ENCODE measurements at places on chromosomes 2 and 18. TPM values are rescaled to one million over a fixed set of nuclear protein-coding genes. Genes with fewer than 3 reads are reported as not detected.

DNA sequence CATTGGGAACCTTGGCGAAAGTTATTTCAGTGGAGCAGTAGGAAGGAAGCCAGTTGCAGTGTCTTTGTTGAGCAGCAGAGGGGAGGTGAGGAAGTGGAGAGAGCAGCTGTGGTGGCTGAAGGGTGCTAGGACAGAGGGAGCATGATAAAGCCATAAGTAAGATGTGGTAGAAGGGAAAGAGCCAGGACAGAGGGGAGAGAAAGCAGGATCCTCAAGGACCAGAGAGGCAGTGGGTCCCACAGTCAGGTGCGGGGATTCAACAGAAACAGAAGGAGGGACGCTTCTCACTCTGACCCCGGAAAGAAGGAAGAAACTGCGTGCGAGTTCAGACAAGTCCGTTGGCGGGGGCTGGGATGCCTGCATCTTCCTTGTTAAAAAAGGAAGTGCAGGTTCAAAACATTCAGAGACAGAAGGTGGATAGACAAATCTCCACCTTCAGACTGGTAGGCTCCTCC lies at the start of gene CXCR2:
Gene CXCR2 (plus strand): TSS at position 403 of the 455 bp plus-strand sequence. CDS start 8,774 bp downstream, outside the sequence.
- DNase-seq = peak; percentile 12

DIPK1C gene
- 9.4 TPM for polyA plus RNA-seq

DNA sequence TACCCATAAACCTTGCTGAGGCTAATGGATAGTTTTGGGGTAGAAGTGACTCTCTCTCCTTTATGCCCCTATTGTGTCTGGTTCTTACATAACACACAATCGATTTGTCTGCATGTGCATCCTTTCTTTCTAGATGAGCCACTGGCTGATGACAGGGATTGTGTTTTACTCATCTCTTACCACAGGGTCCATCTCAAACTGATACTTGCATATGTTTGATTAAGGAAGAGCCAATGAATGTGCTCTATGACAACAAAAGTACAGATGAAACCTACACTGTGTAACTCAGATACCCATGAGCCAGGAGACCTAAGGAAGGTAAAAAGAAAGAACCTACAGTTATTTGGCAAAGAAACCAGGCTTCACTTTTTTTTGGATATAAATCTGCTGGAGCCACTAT lies 13.2 kb upstream of the BZW1 start:
- DNase-seq = no peak

DNA sequence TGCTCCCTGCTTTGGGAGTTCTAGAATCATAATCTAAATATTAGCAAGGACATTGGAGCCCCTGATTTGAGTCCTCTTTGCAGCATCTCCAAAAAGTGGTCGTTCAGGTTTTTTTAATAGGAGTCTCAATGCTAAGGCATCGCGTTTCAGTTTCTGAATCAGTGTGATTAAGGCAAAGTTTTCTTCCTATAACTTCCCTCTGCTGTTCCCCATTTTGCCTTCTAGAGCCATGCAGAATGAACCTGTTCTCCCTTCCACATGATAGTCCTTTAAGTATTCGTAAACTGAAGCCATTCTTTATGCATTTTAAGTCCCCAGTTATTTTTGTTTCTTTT lies 159.5 kb downstream of the PTGR3 start:
- no peak for DNase-seq

NR4A2 gene
- polyA plus RNA-seq = 1.9 TPM

DNA sequence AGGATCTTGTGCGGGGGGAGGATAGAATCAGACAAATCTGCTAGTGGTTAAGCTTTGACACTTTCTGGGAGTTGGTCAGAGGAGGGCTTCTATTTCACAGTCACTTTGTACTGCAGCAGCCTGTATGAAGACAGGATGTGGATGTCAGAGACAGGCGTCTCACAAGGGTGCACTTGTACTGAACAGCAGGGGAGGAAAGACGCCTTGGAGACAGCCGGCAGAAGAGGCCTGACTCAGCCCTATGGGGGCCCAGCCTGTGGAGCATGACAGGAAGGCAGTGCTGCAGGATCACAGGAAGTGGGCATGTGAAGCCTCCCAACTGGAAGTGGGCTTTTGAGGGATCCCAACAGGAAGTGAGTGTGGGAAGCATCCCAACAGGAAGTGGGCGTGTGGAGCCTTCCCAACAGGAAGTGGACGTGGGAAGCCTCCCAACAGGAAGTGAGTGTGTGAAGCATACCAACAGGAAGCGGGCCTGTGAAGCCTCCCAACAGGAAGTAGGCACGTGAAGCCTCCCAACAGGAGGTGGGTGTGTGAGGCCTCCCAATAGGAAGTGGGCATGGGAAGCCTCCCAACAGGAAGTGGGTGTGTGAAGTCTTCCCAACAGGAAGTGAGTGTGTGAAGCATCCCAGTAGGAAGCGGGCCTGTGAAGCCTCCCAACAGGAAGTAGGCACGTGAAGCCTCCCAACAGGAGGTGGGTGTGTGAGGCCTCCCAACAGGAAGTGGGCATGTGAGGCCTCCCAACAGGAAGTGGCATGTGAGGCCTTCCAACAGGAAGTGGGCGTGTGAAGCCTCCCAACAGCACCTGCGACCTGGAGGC lies 212.3 kb downstream of the SNTG2 start:
- DNase-seq = no peak

- no peak for DNase-seq
These were observed 7.2 kb upstream of the RASGRP3 start for GRCh38 chr2:33469238-33469637.

DNA sequence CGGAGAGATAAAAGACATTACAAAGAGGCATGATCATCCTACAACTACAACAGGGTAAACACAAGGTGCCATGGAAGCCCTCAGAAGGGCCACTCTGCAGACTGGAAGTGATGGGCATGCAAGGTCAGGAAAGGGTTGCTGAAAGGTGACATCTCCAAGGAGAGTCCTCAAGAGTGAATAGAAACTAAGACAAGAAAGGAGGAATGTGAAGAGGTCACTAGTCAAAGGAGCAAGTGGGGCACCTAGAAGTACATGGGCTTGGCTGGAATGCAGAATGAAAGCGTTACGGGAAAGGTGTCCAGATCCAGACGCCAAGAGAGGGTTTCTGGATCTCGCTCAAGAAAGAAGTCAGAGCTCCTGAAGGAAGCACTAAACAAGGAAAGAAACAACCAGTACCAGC lies 314.3 kb downstream of the NBAS start:
- no peak for DNase-seq

GRCh38 chr2:24432735-24433134 lies 58.3 kb upstream of the NCOA1 start:
- no peak for DNase-seq

CAPN14 gene
- 0.09 TPM for polyA plus RNA-seq

IL1RN gene
- 1.9 TPM for polyA plus RNA-seq

RFTN2 gene
- polyA plus RNA-seq = 13.2 TPM

GRCh38 chr2:176283291-176284068 lies 14.2 kb downstream of the MTX2 start:
- DNase-seq = no peak
